ENCODE measurements at places on chromosomes 7 and 10.

- DNase-seq, result no peak
Measured at GRCh38 chr10:109676703-109677102, 246.6 kb downstream of the XPNPEP1 start.

DNA sequence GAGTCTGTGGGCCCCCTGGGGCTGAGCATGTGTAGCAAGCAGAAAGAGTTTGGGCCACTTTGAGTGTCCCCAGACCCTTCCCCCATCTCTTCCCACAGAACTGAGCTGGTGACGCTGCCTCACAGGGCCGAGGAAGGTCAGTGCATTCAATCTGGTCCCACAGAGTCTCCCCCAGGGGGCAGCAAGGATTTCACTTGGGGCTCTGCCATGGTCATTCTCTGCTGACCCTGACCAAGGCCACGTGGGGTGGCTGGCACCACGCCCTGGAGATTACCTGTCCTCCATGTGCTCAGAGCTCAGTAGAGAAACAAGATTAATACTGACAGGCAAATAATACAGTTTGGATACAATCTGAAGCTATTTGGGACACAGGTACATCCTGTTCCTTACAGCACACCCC, 30.2 kb downstream of the ADRA2A start:
- no peak for DNase-seq

DNA sequence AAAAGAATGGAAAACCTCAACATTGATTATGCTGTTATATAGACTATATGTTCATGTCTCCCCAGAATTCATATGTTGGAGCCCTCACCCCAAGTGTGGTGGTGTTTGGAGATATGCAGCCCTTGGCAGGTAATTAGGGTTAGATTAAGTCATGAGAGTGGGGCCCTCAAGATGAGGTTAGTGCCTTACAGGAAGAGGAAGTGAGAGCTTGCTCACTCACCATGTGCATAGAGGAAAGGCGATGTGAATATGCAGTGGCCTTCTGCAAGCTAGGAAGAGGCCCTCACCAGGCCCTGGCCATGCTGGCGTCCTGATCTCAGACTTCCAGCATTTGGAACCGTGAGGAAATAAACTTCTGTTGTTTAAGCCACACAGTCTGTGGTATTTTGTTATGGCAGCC, 14.8 kb downstream of the ZNF33A start:
- DNase-seq, result no peak

DNA sequence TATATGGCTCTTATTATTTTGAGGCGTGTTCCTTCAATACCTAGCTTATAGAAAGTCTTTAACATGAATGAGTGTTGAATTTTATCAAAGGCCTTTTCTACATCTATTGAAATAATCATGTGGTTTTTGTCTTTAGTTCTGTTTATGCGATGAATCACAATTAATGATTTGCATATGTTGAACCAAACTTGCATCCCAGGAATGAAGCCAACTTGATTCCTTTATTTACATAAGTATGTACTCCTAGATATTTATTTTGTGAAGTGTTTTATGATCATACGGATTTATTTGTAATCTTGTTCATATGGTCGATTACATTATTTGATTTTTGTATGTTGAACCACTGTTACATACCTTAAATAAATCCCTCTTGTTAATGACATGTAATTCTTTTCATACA, 244.3 kb upstream of the KCND2 start:
- no peak for DNase-seq

- no peak for DNase-seq
Measured at GRCh38 chr7:42452356-42452755, 215.3 kb upstream of the GLI3 start.

GRCh38 chr10:33196710-33197491, 137.6 kb downstream of the NRP1 start:
- DNase-seq, result no peak

DNA sequence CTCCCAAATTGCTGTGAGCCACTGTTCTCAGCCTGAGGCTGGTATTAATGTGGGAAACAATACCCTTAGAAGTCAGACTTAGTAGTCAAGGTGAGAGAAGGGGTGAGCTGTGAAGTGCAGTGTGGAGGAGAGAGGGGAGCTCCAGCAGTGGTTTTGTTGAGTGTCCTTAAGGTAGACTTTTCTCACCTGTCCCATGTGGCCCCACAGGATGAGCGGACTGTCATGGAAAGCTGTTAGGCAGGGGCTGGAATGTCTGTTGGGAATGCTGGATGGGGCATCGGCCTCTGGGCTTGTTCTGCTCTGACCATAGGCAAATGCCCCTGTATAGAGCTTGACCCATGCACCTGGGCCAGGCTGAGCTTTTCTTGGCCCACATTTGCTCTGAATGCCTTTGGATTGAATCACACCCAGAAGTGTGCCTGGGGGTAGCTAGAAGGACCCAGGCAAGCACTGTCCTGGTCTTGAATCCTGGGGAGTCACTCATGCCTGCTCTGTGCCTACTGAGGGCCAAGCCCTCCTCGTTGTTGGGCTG, 36.3 kb upstream of the SH2D4B start:
- no peak for DNase-seq

DNA sequence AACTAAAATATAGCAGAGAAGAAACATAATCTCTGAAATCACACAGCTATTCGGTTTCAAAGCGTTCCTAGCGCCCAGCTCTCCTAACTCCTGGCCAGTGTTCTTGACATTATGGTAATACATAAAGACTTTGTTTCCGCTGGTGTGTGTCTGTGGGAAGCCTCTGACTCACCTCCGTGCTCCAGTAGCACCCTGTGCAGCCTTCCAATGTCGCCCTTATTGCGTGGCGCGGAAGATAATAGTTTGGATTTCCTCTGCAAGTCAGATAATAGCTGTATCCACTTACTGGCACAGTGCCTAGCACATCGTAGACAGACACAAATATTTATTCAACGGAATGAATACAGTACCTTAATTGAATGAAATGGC, 570 bp downstream of the BMS1 start:
- peak; percentile 11 for DNase-seq

DNA sequence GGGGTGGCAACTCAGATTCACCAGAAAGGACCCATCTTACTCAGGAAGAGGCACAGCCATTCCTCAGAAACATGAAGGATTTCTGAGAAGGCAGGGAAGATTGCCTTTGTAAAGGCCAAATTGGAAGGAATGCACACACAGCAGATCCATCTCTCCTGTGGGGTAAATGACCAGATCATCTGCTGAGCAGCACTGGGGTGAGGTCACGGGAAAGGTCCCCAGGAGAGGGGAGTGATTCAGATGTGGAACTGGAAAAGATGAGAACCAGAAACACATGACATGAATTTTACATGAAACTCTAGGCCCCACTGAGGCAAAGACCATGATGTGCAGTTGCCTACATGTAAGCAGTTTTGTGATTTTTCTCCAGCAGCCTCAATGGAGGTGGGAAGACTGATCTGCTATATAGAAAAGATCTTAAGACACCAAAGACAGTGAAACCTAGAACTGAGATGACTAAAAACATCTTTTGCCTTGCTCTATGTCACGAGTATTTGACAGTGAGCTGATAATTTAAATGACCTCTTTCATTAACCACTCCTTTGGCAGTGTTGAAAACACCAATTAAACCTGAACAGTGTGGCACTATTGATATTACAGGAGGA, 91.6 kb downstream of the AMPH start:
- no peak for DNase-seq

- no peak for DNase-seq
Measured at GRCh38 chr7:72266771-72267170, 145.4 kb downstream of the CALN1 start.

DNA sequence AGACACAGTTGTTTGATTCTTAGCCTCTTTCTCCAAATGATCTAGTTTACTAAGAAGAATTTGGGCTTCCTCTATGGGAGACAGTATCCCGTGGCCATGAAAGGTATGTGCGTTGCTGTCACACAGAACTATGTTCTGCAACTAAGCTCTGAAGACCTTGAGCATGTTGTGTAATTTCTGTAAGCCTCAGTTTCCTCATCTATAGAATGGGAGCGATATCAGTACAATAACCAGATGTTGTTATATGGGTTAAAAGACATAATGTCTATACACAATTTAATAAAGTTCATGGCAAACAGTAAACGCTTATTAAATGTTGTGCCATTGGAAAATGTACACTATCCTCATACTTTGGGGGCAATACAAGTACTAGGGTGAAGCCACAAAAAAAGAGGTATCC, 185.5 kb upstream of the ASAH2 start:
- no peak for DNase-seq

- no peak for DNase-seq
Measured at GRCh38 chr10:34476608-34477007, 338.5 kb downstream of the PARD3 start.

- no peak for DNase-seq
Measured at GRCh38 chr7:104133238-104133637, 74.6 kb downstream of the ORC5 start.

GRCh38 chr7:30222515-30223215, 61.7 kb upstream of the ZNRF2 start:
- no peak for DNase-seq

Measured in CD4-positive, alpha-beta T cell treated with Interleukin-1 beta for 1 hour (primary cell).